ENCODE measurements at places on chromosomes 3 and 15.

- peak; percentile 33 for DNase-seq
Observed at GRCh38 chr3:124520970-124521369, 209.3 kb upstream of the UMPS start.

DNA sequence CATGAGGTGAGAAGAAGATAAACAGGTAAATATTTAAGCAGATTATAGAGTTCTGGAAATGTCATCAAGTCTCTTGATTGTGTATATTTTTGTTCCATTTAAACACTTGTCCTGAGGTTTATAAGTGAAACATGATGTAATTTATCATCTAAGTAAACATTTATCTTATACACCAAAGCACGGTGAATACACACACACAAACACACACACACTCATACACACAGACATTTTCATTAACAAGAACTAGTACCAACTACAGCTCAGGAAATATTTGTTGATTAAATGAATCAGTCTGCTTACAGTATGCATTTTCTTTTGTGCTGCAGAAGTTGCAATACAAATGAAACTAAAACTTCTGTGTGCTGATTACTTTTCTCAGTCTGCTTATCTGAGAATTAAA, 357.3 kb downstream of the ZBTB20 start:
- DNase-seq: no peak

- DNase-seq: no peak
Observed at GRCh38 chr3:139456386-139456785, 19.9 kb downstream of the RBP2 start.

- DNase-seq: no peak
Observed at GRCh38 chr15:36108541-36108940, 470.9 kb upstream of the CDIN1 start.

DNA sequence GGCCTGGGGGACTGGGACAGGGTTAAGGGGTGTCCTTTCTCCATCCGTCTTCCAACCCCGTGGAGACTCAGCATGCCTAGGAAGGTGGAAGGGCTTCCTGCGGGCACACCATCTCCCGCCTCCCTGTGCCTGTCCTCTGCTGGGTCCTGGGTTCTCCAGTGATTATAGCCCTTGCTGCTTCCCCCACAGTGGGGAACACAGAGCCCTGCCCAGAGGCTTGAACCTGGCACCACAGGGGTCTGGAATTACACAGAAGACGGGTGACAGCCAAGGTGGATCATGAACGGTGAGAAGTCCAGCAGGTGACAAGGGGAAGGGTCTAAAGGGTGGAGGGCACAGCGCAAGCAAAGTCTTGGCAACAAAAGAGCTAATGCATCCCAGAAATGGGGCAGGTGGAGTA, 6.2 kb upstream of the SEMA3B start:
- no peak for DNase-seq

DNA sequence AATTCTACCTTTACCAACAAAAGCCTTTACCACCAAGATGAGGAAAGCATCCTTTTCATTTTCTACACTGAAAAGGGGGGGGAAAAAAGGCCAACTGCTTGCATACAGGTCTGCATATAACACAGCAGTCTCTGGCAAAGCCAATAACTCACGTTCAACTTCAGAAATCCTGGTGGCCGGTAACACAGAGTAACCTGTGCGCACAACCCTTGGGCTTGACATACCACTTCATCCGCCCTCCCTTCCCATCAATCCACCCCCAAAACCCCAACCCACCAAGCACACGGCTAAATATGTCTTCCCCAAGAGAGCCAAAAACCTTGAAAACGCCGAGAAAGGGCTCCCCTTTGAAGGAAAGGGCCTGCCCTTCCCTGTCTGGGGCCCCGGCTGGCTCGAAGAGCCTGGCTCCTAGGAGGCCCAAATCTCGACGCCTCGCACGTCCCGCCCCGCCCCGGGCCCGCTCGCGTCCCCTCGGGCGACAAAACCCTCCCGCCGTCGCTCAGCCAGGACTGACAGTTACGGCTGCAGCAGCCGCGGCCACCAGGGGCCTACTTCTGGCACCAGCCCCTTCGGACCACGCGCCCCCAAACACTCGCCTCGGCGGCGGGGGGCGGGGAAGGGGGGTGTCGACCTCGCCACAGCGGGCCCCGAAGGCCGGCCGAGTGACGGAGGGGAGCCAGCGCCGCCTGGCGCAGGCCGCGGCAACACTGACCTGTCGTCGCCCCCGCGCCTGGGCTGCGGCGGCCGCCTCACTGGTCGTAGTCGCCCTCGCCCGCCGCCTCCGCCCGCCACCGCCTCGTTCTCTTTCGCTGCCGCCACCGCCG, 835 bp downstream of the UBE3A start:
- peak; percentile 29 for DNase-seq

DNA sequence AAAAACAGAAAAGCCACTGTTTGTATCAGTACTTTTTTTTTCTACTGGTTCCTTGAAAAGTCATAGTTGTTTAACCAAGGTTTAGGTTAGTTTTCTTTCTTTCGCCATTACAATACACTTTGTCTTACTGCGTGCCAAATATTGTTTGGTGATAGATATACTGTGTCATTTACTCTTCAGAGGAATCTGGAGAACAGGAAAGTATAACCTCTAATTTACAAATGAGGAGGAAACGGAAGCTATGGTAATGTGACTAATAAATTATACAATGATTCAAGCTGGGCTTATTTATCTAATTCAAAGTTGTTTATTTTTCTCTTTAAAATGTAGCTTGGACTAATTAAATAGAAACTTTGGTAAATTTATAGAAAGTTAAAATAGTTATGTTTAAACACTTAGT, 96.2 kb upstream of the ROBO2 start:
- no peak for DNase-seq

- no peak for DNase-seq
Observed at GRCh38 chr3:11734-12133, 184.8 kb upstream of the CHL1 start.

DNA sequence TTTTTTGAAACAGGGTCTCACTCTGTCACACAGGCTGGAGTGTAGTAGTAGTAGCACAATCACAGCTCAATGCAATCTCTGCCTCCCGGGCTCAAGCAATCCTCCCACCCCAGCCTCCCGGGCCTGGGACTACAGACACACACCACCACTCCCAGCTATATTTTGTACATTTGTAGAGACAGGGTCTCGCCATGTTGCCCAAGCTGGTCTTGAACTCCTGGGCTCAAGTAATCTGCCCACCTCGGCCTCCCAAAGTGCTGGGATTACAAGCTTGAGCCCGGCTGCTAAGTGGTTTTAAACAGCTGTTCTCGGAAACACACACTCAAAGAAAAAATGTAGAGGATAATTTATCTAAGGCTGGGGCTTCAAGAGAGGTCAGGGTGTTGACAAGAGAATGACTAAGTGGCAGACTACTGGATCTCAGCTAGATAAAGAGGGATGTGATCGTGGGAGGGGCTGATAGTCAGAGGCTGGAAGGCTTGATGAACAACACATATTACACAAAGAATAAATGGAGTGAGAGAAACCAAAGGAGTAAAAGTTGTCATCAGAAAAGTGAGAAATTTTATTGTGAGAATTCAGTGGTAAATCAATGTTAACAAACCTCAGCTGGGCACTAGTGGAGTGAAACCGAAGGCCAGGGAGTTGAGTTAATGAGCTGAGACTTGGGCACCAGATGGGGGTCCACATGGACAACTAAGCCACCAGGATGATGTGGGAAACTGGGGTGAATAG, 6.7 kb downstream of the CCR5AS start:
- DNase-seq: no peak

GRCh38 chr3:187101184-187102072, 37.9 kb downstream of the RPL39L start:
- no peak for DNase-seq

DNA sequence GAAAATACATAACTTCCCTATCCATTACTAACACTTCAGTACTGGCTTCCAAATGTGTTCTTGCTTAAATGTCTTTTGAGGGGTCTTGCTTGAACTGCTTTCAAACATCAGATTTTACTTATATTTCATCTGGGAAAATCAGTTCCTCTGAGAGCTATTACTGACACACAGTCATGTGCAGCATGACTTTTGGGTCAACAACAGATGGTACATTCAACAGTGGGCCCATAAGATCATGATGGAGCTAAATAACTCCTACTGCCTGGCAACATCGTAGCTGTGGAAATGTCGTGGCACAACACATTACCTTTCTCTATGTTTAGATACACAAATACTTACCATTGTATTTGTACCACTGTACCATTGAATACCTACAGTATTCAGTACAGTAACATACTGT, 43.8 kb downstream of the WWTR1 start:
- DNase-seq: no peak

DNA sequence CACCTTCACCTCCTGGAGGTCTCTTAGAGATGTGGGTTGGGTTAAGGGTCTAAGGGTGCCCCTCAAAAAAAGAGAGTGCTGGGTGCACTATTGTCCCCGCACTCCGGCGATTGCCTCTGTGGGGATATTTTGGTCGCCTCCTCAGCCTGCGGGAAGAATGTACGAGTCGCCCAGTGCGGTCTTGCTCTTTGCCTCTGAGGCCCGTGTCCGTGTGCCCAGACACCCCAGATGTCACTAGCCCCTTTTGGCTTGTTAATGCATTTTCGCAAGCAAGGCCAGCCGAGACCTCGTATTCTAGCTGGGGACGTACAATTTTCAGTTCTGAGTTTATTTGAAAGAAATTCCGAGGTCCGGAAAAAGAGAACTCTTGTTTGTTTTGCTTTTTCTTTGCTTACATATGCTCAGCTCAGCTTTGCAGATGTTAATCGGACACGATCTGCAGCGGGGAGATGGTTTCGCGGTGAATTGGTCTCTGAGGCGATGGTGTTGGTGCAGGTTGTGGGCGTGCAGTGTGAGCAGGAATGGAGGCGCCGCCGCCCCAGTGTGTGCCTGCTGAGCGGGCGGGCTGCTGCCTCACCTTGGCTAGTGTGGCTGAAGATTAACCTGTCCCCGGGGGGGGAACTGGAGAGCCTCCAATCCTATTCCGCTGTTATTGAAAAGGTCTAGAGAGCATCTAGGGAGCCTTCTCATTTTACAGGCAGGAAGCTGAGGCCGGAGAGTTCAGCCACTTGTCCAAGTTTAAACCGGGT, 1.4 kb downstream of the ST6GAL1 start:
- peak; percentile 59 for DNase-seq

GRCh38 chr3:39347586-39347876, 18.0 kb downstream of the CCR8 start:
- no peak for DNase-seq
